ENCODE measurements at places on chromosomes 2 and 18. TPM values are rescaled to one million over a fixed set of nuclear protein-coding genes. Genes with fewer than 3 reads are reported as not detected.

RIT2 gene
- total RNA-seq = not detected

RGPD6 gene
- total RNA-seq = 17.7 TPM

RNASEH1 gene
- total RNA-seq = 38.2 TPM

RTP5 gene
- total RNA-seq = not detected

SCG2 gene
- 19.8 TPM for total RNA-seq

CD8B gene
- total RNA-seq = 0.47 TPM

GPATCH11 gene
- 5.5 TPM for total RNA-seq

GDF7 gene
- total RNA-seq = 0.02 TPM

PRSS56 gene
- not detected for total RNA-seq

SLC23A3 gene
- total RNA-seq = 4.8 TPM

GALNT5 gene
- total RNA-seq = 3.9 TPM

PAX8 gene
- 4.4 TPM for total RNA-seq

SIX3 gene
- total RNA-seq = 1.2 TPM

CERS6 gene
- total RNA-seq = 37.0 TPM

DOK6 gene
- total RNA-seq = not detected

METTL5 gene
- 103 TPM for total RNA-seq

GPR39 gene
- total RNA-seq = 5.1 TPM

TTN gene
- 0.05 TPM for total RNA-seq

KCTD1 gene
- total RNA-seq = 16.8 TPM

CCDC102B gene
- 1.9 TPM for total RNA-seq

RNPEPL1 gene
- total RNA-seq = 49.7 TPM

CHRNA1 gene
- not detected for total RNA-seq

RBM44 gene
- 0.54 TPM for total RNA-seq

LYPD1 gene
- not detected for total RNA-seq

CYP27A1 gene
- 1.6 TPM for total RNA-seq

GALNT14 gene
- total RNA-seq = 11.2 TPM

CACNB4 gene
- total RNA-seq = 2.0 TPM

KCNIP3 gene
- total RNA-seq = 3.1 TPM

NEU2 gene
- total RNA-seq = not detected

SERPINB4 gene
- not detected for total RNA-seq

FHOD3 gene
- 4.0 TPM for total RNA-seq

SOCS6 gene
- 53.4 TPM for total RNA-seq

CHRND gene
- not detected for total RNA-seq

GALNT3 gene
- total RNA-seq = 9.8 TPM

NDUFAF7 gene
- total RNA-seq = 21.6 TPM

REG3A gene
- total RNA-seq = not detected

TMEM169 gene
- total RNA-seq = 0.42 TPM

SAG gene
- not detected for total RNA-seq

SERPINE2 gene
- total RNA-seq = 93.3 TPM

AMER3 gene
- total RNA-seq = not detected

MROH2A gene
- not detected for total RNA-seq

CNRIP1 gene
- not detected for total RNA-seq

CAPN14 gene
- total RNA-seq = not detected

All from HCT116 (cell line).